ENCODE measurements at places on chromosomes 1 and 21.

- DNase-seq, result no peak
Observed at GRCh38 chr21:32237021-32237420, 41.8 kb downstream of the MIS18A start.

- DNase-seq, result no peak
Observed at GRCh38 chr1:232667778-232668165, 37.8 kb upstream of the SIPA1L2 start.

DNA sequence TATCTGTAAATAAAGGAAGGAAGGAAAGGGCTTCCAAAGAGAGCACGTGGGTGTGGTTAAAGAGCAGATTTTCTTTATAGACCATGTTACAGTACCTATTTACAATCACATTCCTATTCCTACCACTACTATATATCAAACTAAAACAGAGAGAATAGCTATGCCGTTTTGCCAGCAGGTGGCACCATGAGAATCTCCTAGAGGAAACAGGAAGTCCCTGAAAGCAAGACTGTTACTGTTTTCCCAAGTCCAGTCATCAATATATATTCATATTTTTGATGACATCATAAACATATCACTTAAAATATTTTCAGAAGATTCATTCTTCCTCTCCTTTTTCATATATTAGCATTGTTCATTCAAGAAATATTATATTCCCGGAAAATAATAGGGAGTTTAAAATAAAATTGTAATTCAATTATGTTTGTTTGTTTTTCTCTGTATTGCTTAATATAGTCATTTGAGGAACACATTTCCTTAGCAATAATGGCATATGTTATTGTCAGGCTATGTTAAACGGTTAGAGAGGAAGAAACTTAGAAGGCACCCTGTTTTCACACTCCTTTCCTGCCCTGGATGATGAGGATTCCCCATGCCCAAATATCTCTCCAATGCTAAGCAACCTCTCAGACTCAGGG, 6.6 kb downstream of the CCDC190 start:
- peak; percentile 30 for DNase-seq

DNA sequence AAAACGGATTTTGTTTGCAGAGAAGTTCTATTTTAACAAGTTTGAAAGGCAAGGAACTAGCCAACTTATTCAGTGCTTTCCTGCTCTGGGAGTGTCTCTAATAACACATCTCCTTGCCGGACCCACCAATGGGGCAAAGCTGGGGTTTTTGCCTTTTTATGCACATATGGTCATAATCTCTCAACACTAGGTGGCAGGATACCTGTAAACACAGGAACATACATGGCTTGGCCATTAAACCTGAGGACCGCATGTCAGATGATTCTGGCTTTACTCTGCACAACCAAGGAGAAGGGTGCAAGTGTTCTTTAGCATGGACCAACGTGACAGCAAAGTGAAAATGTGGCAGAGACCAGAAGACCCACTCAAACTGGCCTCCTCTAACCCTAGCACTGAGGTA, 4.9 kb downstream of the TMEM9 start:
- peak; percentile 44 for DNase-seq

DNA sequence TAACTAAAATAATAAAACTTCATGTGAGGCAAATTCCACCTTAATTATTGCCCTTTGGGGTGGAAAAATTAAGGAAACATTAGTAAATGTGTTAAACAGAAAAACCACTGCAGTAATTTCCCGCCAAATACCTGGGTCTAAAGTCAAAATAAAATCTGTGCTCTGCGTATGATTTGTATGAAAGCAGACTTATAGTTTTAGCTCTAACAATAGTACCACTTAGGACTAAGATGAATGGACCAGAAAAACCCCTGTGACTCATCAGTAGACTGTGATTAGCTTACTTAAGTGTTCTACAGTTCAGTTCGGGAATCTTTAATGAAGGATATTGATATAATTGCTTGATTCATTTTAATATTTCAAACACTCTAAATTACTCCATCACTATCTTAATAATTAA, 23.3 kb upstream of the C1orf105 start:
- no peak for DNase-seq

GRCh38 chr1:66276218-66276617, 257.7 kb upstream of the SGIP1 start:
- DNase-seq, result peak; percentile 29

GRCh38 chr1:245571815-245572294, 417.1 kb downstream of the KIF26B start:
- DNase-seq, result no peak

GRCh38 chr1:9990944-9991343, 6.1 kb upstream of the RBP7 start:
- DNase-seq, result no peak

GRCh38 chr1:20059847-20060246, 10.1 kb upstream of the PLA2G5 start:
- DNase-seq, result no peak

GRCh38 chr1:116568662-116569380, 2.0 kb downstream of the CD58 start:
- DNase-seq, result no peak

DNA sequence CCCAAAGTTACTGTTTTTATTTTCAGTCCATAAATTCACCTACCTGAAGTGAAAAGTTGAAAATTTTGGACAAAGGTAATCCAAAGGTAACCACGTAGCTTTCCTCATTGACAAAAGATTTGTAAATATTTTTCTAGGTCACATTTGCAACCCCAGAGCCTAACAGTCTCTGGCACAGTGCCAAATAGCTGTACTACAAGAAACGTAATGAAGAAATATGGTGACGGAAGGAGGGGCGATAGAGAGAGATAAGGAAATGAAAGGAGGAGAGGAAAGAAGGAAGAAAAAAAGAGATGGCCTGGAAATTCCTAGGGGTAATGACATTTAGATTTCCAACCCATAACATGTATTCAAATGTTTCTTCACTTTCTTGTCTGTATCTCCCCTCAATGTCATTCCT, 159.4 kb downstream of the BARHL2 start:
- no peak for DNase-seq

GRCh38 chr1:2949966-2950925, 71.0 kb upstream of the ACTRT2 start:
- DNase-seq, result no peak

DNA sequence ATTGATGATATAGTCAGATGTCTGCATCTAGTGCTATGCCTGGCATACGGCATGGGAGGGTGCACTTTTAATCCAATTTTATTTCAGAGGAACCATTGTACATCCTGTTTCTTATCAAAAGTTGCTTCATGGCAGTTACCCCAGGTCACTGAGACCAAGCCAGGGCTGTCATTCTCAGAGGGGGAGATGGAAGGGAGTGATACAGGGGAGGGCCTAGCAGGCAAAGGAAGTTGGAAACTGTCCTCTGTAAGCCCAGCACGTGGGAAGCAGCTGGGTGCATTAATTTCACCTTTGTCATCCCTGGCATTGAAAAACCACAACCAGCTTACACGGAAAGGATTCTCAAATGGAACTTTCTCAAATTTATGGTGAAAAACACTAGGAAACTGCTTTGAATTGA, 458.7 kb upstream of the ADAMTS5 start:
- no peak for DNase-seq
